ENCODE measurements at places on chromosomes 5 and 9.

GRCh38 chr5:38739011-38739704 lies 106.7 kb upstream of the OSMR start:
- DNase-seq, result no peak

DNA sequence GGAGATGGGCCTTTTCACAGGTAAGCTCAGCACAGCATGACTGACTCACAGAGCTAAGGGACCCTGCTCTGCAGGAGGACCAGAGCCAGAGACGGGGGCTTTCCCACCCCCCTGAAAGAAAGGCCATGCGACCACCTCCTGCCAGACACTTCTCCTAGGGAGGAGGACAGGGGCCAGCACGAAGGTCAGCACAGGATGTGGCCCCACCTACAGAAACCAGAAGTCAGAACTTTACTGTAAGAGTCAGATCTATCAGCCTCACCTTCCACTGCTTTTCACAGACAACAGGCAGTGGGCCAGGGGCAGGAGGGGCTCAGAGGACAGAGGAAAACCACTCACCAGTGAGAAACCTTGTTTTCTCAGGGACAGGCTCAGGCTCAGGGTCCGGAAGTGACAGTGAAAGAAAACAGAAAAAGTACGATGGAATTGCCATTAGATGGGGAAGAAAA lies 37.9 kb downstream of the CCNJL start:
- DNase-seq, result no peak

DNA sequence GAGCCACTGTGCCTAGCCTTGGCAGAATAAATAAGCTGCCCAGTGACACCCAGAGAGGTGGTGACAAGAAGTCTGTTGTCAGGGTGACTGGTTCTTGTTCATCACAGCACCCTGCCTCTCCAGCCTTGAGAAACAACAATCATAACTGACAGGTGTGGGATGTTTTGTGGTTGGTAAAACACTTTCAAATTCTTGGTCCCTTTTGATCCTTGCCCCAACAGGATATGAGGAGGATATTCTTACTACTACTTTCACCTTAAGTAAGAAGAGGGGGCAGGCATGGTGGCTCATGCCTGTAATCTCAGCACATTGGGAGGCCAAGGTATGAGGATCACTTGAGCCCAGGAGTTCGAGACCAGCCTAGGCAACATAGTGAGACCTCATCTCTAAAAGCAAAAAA lies 14.2 kb upstream of the FRRS1L start:
- no peak for DNase-seq

DNA sequence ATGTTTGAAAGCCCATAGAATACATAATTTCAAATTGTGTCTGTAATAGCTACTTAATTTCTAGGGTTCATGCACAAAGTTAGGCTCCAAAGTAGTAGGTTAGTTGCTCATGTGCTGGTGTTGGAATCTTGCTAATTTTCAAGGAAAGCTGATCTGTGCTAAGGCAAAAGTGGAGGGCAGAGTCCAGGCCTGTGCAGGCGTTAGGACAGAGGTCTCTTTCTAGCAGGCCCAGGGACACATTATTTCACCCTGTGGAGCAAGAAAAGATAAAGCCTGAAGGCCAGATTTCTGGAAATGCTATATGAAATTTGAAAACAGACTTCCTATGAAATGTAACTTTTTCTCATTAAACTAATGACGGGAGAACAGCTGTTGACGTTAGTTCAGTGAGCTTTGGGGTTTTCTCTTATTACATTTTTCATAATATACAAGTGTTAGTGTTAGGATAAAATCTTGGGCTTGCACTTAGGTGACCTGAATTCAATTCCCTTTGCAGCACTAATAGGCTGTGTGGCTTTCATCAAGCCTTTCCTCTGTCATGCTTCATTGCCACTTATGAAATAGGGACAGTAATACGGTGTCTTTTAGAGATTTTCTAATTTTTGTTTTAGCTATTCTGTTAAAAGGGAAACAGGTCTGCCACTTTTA lies 196.7 kb upstream of the HAPLN1 start:
- DNase-seq, result no peak

DNA sequence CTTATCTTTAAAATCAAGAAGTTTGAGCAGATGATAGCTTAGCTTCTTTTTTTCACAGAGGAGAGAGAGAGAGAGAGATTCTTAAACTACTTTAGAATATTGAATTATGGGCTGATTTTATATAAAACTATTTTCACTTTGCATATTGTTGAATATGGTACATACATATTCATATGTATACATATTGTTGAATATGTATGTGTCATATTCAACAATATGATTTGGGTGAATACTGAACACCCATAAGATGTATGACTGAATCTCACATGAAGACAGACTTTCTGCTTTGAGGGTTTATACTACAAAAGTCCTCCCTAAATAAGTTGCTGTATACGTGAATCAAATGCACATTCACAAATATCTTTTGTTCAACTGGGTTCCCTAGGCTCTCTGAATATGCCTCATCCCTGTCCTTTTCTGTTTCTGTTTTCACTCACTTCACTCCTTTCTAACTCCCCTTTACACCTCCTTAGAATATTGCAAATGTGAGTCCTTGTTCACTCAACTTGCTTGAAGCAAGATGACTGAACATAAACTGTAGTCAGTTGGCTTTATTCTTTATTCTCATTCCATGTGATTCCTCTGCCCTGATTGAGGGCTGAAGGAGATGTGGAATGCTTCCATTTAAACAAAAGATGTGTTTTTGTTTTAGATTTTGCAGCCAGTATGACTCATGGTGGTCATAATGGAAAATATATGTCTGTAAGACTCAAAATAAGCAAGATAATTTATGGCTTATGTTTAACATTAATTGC lies 225.4 kb upstream of the DAB2 start:
- no peak for DNase-seq

DNA sequence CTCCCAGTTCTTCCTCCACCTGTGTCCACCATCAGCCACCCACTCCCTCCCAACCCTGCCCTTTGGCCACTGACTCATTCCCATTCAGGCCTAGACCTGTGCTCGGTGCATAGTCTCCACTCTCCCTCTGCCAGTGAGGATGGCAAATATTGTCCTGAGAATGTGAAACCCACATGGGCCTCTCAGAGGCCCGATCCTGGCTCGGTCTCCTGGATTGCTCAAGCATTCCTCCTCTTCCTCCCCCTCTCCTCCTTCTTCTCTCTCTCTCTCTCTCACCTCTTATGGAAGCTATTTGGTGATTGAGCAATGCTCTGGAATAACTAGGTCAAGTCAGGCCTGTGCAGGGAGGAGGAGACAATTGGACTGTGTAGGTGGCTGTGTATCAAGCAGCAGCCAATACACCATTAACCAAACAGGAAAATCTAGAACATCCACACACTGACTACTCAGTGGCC lies 99.9 kb downstream of the KLF4 start:
- DNase-seq, result no peak

- DNase-seq, result no peak
Observed at GRCh38 chr5:175711472-175712312, 53.8 kb downstream of the HRH2 start.

- no peak for DNase-seq
Observed at GRCh38 chr5:97043511-97043910, 98.9 kb downstream of the LIX1 start.

Measured in esophagus squamous epithelium (tissue), 5 donors.